ENCODE measurements at places on chromosomes 7 and 10. TPM values are rescaled to one million over a fixed set of nuclear protein-coding genes. Genes with fewer than 3 reads are reported as not detected.

Gene ZPBP
- not detected for total RNA-seq

Gene TET1
- 3.4 TPM for total RNA-seq

Gene ADCY1
- 0.12 TPM for total RNA-seq

Gene PDAP1
- 45.3 TPM for total RNA-seq

Gene HTR5A
- not detected for total RNA-seq

Gene CYP17A1
- not detected for total RNA-seq

Gene RPEL1
- total RNA-seq, result not detected

Gene MINDY4
- 8.1 TPM for total RNA-seq

Gene CUZD1
- total RNA-seq, result 0.13 TPM

Gene TMEM236
- total RNA-seq, result 0.06 TPM

Gene CLEC5A
- total RNA-seq, result not detected

Gene CAMK2B
- 1.3 TPM for total RNA-seq

Gene STEAP4
- total RNA-seq, result 6.5 TPM
